ENCODE measurements at places on chromosomes 1 and 21.

GRCh38 chr1:90295534-90295933 lies 300.6 kb downstream of the ZNF326 start:
- DNase-seq: no peak

- DNase-seq: no peak
Observed at GRCh38 chr21:42523941-42524340, 10.3 kb downstream of the SLC37A1 start.

DNA sequence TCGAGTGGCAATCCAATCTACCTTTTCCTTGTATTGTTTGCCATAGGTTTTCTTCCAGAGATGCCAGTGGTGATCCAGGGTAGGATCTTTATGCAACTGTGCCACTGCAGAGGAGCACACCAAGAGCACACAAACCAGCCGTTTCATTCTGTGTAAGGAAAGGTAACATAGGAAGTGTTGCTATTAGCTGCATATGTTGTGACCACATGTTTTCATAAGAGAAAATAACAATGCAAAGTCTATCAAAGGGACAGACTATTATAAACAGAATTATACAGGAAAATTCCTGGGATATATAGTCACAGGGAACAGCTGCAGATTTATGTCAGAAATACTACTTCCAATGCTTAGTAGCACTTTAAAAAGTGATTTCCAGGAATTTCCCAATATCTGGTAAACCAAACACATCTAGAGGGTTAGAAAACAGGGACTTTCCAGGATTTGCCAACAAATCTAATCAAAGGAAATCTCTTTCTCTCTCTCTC lies 919 bp downstream of the CTSS start:
- no peak for DNase-seq

GRCh38 chr21:45551316-45551715 lies 9.1 kb upstream of the SLC19A1 start:
- DNase-seq: no peak

- no peak for DNase-seq
Observed at GRCh38 chr1:179144626-179145025, 62.8 kb downstream of the TOR3A start.

DNA sequence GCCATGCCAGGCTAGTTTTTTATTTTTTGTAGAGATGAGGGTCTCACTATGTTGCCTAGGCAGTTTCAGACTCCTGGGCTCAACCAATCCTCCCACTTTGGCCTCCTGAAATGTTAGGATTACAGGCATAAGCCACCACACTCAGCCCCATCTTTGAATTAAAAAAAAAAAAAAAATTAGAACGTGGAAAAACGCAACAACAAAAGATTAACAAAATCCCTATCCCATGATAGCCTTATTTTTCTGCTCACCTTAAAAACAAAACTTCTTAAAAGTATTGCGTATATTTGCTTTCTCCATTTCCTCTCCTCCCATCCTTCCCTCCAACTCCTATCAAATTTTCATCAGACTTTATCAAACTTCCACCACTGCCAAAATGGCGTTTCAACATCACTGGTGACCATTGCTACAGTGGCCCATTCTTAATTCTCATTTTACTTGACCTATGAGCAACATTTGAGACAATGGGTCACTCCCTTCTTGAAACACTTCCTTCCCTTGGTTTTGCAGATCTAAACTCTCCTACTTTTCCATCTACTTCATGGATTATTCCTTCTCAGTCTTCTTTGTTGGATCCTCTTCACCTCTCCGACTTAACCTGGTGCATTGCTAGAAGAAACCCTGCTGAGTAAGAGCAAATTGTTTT lies 579 bp upstream of the ZNF684 start:
- no peak for DNase-seq

- no peak for DNase-seq
Observed at GRCh38 chr1:18458133-18459092, 22.3 kb upstream of the KLHDC7A start.

DNA sequence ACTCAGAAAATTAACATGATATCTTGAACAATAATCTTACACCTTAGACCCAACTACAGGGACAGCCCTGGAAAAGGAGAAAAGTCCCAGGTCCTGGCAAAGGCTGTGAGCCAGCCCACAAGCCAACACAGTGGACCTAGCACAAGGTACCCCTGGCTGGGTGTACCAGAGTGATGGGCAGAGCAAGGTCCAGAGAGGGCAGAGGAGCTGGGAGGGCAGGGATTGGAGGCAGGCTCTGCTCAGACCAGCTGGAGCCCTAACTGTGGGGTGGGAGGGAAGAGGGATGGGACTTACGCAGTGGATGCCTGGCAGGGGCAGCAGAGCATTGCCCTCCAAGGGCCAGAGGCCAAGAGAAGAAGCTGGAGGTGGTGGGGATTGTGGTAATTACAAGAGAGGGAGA lies 101.6 kb downstream of the KCND3 start:
- no peak for DNase-seq

GRCh38 chr1:162446946-162447345 lies 35.0 kb upstream of the SH2D1B start:
- DNase-seq: no peak

- no peak for DNase-seq
Observed at GRCh38 chr21:34615487-34615814, 538 bp upstream of the RCAN1 start.

DNA sequence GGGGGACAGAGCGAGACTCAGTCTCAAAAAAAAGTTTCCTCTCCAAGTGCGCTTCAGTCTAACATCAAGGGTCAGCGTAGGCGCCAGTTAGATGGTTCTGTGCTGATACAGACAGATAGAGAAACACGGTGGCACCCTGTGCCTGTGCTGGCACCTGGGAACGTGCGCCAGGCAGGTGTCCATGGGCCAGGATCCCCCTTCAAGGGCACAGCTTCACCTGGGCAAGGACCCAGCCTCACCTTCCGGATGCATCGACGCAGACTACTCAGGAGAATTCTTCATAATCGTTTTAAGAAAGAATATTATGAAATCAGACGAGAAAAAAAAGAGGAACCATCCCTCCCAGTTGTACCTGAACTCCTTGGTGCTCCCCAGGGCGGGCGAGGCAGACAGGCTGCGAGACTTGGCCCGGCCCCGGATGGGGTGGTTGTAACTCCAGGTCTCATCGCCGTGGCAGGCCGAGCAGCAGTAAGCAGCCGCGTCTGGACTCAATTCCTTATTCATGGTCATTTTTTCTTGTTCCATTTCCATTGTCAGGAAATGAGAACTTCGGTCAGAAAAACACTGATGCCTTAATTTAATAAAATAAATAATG lies 13.3 kb downstream of the NADK start:
- no peak for DNase-seq

DNA sequence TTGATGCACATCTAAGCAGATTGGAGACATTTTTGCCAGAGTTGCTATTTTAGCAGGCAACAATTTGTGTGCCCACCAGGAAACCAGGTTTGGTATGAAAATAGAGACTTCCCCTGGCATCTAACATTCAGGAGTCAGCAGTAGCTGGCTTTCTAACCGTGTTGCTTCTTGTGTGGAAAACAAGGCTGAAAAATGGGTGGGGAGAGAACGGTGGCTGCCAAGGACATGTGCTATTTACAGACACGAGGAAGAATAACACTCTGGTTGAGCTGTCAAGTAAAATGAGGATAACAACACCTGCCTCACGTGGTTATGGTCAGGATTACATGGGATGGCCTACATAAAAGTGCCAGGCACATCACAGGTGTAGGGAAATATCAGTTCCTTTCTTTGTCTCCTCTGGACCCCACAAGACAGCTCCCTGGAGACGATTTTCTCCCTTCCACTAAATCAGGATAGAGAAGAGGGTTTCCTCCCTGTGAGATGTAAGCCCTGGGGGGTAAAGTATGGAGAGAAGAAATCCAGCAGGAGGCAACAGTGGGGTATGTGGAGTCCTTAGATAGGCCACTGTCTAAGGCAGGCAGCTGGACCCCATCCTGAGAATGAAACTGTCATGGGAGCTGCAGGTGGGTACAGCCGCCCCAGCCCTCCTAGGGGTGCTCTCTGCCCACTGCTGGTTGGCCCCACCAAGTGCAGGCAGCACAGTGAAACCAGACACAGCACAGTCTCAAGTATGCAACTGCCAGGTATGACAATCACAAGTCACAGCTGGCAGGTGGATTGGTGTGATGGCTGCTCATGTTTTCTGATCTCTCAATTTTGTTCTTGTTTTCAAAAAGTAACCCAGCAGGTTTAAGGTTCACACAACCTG lies 80.3 kb downstream of the TENT5C start:
- DNase-seq: no peak

DNA sequence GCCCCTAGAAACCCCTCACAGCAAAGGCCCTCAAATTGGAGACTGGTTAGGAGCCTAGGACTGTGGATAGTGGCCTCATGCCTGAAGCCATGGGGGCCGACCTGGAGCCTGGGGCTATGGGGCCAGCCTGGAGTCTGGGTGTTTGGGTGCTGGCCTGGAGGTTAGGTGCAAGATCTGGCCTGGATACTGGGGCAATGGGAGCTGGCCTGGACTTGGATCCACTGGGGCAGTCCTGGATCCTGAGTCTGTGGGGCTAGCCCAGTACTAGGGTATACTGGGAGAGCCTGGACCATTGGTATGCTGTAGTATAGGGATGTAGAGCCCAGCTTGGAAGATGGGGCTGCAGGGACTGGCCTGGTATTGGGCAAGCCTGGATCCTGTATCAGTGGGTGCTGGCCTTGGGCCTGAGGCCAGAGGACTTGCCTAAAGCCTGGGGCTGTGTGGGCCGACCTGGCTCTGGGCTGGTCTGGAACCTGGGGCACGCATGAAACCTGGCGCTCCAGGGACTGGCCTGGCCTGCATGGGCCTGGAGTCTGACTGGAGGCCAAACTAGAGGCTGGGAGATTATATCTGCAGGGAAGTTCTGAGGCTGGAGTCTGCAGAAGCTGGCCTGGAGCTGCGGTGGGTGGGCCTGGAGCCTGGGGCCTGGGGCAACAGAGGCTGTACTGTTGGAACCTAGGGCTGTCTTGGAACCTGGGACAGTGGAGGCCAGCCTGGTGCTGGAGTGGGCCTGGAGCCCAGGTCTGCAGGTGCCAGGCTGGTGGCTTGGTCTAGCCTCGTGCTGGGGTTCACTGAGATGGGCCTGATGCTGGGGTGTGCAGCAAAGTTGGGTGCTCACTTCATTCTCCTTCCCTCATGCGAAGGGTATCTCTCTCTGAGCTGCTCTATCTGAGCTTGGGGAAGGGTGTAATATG lies 12.6 kb upstream of the DENND1B start:
- DNase-seq: no peak

DNA sequence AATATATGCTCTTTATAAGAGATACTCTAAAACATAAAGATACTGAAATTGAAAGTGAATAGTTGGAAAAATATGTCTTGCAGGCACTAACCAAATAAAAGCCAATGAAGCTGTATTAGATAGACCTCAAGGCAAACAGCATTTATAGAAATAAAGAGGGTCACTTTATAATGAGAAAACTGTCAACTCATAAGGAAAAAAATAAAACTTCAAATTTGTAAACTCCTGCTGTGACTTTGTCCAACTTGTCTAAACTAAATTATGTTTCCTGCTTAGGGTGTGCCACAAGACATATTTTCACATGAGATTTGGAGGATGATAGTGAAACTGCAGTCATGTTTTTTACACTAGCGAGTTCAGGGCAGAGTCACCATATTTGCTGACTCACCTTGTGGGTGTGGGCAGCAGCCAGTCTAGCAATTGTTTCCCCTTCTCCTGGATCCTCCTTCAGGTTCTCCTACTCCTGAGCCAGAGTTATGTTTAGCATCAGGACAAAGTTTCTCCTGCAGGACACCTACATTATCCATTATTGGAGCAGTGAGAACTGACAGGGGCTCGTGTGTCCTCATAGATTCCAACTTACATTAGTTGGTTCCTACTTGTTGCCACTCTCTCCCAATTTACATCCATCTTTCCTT lies 43.8 kb downstream of the CD53 start:
- DNase-seq: no peak

GRCh38 chr21:41924368-41924754 lies 29.5 kb downstream of the C2CD2 start:
- no peak for DNase-seq

GRCh38 chr1:240474133-240474614 lies 137.8 kb downstream of the GREM2 start:
- no peak for DNase-seq

DNA sequence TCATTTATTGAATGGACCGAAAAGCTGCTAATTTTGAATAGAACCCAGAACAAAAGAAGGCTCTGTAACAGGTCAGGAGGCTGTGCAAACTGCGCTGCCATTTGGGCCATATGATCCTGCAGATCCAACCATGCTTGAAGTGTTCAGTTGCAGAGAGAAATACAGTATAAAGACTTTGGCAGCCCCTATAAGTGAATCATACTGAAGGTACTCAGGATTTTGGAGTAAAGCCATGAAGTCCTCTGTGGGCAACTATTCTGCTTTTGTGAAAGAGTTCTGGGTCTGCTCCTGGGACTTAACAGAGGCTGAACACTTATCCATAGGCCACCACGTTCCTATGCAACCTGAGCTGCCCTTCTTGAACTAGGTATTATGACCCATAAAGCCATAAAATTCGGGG lies 1613.6 kb upstream of the PRMT6 start:
- no peak for DNase-seq

- DNase-seq: no peak
Observed at GRCh38 chr1:226956942-226957713, 17.0 kb downstream of the COQ8A start.

DNA sequence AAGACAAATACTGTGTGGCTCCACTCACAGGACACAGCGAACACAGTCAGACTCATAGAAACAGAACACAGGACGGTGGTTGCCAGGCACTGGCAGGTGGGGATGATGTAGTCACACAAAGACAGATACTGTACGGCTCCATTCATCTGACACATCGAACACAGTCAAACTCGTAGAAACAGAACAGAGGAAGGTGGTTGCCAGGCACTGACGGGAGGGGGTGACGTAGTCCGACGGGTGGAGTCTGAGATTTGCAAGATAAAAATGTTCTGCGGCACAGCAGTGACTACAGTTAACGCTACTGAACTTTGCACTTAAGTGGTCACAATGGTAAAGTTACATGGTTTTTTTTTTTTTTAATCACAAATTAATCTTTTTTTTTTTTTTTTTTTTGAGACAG lies 18.7 kb downstream of the C21orf58 start:
- DNase-seq: no peak

- DNase-seq: no peak
Observed at GRCh38 chr1:51557168-51557567, 38.1 kb upstream of the EPS15 start.

- DNase-seq: no peak
Observed at GRCh38 chr1:198272492-198272891, 115.7 kb downstream of the NEK7 start.

- DNase-seq: no peak
Observed at GRCh38 chr1:169473347-169473746, 12.4 kb downstream of the SLC19A2 start.

Data from bone marrow (tissue), 2 donors.